ENCODE measurements at places on chromosomes 11 and 22.

GRCh38 chr22:24025475-24025874 lies 14.4 kb downstream of the CABIN1 start:
- DNase-seq, result no peak

- DNase-seq, result no peak
These were observed 38.9 kb downstream of the ZNF195 start for GRCh38 chr11:3340025-3340424.

DNA sequence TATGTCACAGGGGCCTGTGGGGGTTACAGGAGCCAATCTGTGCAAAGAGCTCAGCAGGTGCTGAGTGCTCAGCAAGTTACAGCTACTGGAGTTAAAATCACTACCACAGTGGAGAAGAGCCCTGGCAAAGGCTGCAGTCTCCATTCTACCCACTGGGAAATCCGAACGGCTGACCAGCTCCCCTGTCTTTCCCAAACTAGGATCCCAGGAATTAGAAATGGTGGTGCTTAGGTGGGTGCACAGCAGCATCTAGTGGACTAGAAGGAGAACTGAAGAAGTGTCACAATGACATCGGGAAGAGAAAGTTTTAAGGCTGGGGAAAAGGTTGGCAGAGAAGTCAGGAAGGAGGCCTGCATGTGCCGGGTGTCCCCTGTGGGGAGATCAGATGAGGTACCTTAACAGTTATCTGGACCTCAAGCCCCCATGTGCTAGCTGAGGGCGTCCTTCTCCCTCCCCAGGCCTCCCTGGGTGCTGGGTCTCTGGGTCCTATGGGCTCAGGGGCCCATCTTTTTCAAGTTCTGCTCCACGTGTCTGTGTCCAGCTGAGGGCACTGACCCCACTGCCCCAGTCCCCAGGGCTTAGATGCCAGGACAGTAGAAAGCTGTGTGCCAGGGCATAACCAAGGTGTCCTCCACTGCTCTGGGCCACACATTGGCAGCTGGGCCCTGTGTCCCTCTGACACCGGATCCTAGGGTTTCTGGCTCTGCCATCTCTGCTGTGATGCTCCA lies 1.9 kb downstream of the PIWIL3 start:
- peak; percentile 47 for DNase-seq

- DNase-seq, result no peak
These were observed 25.5 kb downstream of the PTPRJ start for GRCh38 chr11:48005831-48006270.

DNA sequence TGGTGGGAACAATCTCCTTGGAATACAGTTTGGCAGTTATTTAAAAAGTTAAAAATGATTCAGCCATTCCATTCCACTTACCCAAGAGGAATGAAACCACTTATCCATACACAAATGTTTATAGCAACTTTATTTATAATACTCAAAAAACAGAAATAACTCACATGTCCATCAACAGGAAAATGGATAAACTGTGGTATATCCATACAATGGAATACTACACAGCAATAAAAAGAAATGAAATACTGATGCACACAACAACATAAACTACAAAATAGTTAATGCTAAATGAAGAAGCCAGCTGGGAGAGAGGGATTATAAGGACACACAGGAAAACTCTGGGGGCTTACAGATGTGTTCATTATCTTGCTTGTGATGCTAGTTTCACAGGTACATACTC lies 64.7 kb downstream of the FCHSD2 start:
- DNase-seq, result no peak

Measured in HT-29 (cell line).